Hippocampal formation (tissue), 2 donors: ENCODE measurements at places on chromosomes 3 and 15.
A peak's percentile ranks its signal among the peaks of the same experiment; 100 is the strongest.

DNA sequence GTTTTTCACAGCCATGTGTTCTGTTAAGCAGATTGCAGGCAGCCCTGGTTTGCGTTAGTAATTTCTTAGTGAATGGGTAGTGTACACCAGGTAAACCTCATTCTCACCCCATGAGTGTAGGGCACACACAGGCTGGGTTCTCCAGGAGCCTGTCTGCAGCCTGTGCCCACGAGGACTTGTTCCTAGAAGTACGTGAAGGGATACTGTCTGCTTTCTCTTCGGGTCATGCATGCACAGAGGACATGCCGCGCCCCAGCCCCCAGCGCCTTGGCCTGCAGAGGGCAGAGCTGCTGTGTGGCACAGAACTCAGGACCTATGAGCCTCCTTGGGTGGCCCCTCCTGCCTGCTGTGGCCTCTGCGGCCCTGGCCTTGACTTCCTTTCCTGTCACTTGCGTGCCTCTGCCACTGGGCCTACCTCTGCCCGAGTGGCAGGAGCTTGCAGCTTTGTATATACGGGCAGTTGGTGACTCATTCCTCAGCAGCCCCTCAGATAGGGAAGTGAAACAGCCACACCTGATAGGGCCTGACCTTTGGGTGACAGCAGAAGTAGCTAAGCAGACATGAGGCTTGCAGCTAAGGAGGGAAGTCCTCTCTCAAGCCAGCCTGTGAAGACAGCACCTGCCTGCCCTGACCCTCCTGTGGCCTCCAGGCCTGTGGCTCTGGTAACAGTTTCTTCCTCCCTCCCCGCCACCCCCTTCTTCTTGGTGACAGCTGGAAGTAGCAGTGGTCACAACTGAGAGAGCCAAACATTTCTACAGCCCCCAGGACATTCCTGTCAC, 19.5 kb downstream of the PPCDC start:
- DNase-seq: no peak

GRCh38 chr15:64532521-64533315, 72.3 kb downstream of the ZNF609 start:
- DNase-seq: no peak

- DNase-seq: no peak
Observed at GRCh38 chr15:50350621-50351020, 4.4 kb downstream of the GABPB1 start.

DNA sequence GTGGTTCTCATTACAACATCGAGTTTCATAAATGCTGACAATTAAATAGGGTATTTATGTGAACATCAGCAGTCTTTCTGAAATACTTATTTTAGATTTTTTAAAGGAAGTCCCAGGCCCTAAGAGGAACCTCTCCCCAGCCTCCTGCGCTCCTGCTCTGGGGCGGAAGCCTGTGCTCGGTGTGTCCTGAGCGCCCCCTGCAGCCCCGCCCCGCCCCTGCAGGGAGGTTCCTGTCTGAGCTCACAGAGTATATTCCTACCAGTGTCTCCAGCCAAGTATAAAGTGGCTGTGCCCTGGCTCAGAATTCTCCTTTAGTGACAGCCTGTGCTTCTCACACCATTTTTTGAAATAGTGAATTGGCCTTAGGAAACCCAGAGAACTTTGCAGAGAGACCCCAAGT, 567.9 kb downstream of the GOLGA6L6 start:
- no peak for DNase-seq

DNA sequence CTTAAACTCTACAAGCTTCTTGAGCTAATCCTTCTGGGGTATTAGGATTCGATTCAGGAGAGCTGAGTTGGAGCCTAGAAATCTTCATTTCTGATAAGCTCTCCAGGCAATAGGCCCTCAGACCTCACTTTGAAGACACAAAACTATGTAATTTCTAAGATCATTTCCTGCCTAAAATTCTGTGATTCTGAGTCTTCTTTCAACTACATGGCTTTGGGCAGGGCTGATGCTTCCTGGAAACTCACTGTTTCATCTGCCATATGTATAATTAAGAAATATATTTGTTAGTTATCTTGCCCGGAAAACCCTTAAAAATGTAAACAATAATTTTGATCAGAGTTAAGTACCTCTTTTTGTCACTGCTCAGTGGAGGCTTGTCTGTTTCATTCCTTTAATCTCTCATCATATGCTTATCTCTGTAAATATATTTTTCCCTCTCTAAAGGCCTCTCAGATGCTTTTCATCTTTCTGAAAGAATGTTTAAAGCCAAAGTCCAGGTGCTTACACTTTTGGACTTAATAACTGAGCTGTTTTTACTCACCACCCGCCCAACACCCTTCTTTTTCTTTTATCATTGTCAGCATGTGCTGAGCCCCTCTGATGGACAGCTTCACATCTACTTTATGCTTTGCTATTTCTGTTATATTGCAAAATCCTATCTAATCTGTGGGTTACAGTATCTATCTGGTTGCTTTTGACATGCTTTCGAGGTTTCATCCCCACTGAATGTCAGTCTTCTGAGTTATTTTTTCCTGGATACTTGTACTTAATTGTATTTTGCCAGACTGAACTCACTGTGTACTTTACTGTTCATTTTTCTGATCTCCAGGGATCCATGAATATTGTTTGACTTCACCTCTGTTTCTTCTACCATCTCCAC, 38.2 kb downstream of the FILIP1L start:
- no peak for DNase-seq

DNA sequence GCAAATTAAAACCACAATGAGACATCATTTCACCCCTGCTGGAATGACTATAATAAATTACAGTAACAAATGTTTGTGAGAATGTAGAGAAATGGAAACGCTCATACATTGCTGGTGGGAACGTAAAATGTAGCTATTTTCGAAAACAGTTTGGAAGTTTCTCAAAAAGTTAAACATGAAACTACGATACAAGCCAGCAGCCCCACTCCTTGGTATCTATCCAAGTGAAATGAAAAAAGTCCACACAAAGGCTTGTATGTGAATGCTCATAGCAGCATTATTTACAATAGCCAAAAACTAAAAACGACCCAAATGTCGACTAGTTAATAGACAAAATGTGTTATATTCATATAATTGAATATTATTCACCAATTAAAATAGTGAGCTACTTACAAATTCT, 22.9 kb upstream of the CFAP20DC start:
- DNase-seq: no peak

DNA sequence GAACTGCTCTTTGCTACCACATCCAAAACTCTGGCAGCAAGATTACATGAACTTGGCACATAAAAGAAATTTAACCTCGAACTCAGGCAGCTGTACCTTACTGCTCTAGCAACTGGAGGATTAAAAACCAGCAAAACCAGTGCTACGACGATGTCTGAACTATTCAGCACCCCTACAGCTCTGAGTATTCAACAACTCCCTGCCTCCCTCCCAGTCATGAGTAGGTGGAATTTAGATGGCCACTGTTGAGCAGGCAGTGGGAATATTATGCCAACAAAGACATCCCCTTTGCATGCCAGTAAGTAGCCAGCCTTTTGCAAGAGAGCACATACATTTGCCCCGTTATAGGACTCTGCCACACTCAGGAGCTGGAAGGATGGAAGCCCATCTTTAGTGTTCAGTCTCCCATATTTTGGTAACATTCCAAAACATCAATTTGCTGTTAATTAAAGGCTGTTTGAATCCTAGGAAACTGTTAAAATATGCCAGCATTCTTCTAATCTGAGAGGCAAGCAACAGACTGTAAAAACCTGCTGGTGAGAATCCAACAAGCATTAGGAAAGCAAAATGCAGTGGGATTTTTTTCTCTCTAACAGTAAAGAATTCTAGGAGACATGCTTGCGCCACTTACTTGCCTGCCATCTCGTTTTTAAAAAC, 85.4 kb downstream of the ZNF385D start:
- DNase-seq: no peak

- no peak for DNase-seq
Observed at GRCh38 chr3:170256597-170256996, 34.4 kb downstream of the PRKCI start.

DNA sequence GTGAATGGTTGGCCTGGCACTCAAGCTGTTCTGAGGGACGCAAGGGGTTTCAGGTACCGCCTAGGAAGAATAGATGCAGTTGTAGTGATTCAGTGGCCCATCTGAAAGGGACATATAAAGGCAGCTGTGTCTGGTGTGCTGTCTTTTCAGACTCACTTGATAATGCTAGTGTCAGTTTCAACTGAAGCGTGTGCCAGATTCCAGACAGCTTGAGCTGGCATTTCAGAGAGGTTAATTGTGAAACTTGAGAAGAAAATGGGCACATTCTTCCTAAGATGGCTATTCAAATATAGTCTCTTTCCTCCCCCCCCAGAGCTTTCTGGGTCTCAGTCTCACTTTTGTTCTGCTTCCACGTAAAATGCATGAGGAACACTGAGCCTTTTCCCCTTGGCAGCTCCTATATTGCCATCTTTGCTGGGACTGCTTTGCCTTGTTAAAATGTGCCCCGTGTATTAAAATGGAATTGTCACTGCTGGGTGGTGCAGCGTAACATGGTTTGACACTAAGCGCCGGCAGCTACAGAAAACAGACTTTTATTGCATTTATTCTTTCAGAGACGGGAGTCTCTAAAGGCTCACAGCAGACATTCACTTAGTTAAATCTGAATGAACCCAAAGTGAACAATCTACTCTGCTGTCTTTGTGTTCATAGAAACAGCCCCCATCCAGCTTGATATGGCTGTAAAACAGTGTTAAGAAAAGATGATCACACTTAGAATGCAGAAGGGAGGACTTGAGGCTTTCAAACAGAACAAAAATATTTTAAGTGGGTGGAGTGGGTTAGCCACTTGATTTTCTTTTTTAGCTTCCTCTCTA, 478.7 kb downstream of the RBMS3 start:
- no peak for DNase-seq

GRCh38 chr3:133856316-133856715, 39.4 kb downstream of the RAB6B start:
- DNase-seq: no peak

- no peak for DNase-seq
Observed at GRCh38 chr15:63531586-63531985, 27.2 kb downstream of the USP3 start.

GRCh38 chr3:9552252-9552999, 1.2 kb downstream of the LHFPL4 start:
- no peak for DNase-seq

DNA sequence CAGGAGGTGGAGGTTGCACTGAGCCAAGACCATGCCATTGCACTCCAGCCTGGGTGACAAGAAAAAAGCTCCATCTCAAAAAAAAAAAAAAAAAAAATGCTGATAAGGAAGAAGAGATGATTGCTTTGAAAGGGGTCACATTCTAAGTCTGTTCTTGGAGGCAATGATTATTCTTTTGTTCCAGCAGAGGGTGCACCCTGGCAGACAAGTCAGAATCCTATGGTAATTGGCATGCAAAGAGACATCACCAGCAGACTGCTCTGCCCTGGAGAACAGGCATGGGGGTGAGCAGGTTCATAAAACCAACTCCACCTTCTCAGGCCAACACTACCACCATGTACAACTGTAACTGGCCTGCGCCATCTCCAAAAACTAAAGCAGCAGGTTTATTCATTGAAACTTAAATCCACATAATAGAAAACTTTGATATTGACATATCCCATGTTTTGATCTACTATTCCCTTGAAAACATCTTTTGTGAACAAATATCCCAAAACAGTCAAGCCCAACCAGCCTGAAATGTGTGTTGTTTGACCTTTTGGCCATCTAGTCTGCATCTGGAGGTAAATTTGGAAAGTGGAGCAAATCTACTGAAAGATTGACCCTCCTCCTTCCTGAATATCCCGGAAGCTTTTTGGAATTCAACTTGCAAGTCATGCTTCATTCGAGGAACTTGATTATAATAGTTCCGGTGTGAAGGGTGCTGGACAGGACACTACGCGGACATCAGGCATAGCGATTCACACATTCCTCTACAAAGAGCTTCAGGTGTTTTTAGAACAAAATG, 100.3 kb downstream of the MECOM start:
- DNase-seq: no peak

GRCh38 chr3:46367811-46368210, 2.9 kb upstream of the CCR5 start:
- DNase-seq: no peak

GRCh38 chr3:50088725-50089608, at the start of gene RBM5:
Gene RBM5, plus strand, starts transcription at chr3:50088919. Its CDS starts 1,516 bp downstream, at chr3:50090435.
- DNase-seq: peak; percentile 96

DNA sequence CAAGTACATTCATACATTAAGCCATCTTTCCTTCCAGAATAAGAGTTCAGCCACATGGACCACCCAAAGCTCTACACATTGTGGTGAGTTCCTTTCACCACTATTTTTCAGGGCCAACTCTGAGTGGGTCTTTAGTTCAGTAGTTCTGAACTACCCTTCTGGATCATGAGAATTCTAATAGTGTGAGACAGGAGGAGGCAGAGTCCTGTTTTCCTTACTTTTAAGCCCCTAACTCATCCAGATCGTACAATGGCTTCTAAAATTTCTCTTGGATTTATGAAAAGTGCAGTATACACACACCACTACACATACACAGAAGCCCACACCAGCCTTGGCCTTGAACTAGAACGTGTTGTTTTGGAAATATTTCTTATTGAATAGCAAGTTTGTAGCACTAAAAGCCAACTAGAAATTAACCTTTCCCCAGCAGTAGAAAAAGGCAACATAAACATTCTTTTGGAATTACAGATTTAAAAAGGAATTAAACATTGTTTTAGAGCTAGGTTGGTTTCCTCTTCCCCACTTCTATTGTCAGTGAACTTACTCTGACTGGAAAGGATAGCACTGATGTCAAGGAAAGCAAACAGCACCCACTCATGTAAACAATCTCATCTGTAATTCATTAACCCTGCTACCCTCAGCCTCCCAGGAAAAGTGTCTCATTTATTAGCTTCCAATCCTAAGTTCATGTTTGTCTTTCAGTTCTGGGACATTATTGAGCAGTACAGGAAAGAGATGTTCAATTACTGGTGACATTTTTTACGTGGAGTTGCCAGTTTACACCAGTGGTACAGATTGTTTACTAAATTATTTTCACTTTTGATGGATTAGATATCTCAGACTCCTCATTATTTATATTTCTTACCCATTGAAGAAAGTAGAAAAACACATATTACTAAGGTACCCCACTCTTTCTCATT, 95.7 kb upstream of the AGTR1 start:
- DNase-seq: no peak

DNA sequence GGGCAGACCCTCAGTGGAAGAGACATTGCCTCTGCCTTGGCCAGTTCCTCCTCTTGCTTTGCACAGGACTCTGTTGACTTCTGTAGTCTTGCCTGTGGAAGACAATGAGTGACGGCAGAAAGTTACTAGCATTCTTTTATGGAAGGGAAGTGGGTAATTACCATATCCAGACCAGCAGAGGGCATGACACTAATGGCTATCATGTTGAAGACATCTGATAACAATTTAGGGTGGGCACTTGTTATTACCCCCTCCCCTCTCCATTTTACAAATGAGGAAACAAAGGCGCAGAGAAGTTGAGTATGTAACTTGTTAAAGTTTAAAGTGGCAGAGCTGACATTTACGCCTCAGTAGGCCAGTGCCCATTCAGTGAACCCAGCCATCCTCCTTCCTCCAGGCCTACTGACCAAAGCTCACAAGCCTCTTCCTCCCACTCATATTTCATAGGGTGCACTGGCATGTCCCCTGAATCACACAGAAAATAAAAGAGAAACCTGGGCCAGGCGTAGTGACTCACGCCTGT, 48.2 kb upstream of the FMN1 start:
- DNase-seq: no peak
